ENCODE measurements at places on chromosomes 13 and 19.

- DNase-seq, result peak; percentile 78
Observed at GRCh38 chr13:76980075-76980718, 11.7 kb upstream of the CLN5 start.

- DNase-seq, result no peak
Observed at GRCh38 chr19:53870485-53870844, 2.8 kb downstream of the MYADM start.

DNA sequence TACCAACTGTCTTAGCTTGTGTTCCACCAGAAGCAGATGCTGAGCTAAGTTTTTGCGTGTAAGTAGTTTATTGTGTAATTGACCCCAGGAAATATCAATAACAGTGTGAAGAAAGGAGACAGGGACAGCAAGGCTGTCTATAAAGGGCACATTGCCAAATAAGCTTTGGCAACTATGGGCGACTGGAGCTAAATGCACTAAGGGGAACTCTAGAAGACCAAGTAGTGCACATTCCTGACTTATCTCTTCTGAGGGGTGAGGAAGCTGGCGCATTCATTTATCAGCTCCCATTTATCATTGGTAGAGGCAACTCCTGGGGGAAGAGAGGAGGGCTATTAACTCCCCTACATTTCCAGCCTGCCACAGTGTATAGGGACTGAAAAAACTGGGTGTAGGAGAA is 135.0 kb downstream of the DLEU7 start:
- DNase-seq, result no peak

DNA sequence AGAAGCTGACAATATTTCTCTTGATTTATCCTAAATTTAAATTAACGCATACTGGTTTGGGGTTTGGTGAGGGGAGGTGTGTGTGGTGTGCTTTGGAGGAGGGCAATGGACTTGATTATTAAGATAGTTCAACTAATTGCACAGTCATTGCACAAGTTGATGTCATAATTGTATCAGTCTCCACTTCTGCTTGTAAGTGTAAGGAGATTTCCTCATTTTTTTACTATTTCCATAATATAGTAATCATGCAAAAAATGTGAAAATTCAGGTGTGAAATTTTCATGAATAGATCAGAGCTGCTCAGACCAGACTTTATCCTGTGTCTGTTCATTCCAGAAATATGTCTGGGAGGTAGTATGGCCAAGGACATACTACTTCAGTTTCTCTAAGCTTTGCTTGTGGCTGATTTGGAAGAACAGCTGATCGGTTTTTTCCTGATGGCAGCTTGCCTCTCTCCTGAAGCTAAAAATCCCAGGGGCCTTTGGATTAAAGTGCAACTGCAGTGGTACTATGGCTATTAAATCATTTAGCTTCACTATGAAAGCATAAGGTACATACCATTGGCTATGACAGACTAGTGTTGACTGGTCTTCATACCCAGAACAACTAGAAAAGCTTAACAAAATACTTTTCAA is 201.8 kb upstream of the MIR17HG start:
- no peak for DNase-seq

GRCh38 chr19:49749771-49750170 is 13.3 kb downstream of the TSKS start:
- DNase-seq, result no peak

DNA sequence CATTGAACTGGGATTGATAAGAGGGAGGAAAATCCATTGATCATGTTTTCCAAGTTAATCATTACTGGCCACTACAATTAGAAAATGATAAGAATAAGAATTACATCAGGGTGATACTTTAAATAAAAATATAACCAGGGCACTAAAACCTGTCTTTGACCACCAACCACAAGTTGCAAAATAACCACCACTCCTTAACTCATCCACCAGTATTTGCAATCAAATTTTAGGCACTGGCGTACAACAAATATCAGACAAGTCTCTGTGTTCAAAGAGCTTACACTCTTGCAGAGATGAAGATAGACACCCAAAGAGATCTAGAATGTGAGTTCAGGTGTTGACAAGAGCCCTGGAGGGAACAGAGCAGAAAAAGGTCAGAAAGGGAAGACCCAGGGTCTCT is 514 bp downstream of the CEACAM3 start:
- no peak for DNase-seq

DNA sequence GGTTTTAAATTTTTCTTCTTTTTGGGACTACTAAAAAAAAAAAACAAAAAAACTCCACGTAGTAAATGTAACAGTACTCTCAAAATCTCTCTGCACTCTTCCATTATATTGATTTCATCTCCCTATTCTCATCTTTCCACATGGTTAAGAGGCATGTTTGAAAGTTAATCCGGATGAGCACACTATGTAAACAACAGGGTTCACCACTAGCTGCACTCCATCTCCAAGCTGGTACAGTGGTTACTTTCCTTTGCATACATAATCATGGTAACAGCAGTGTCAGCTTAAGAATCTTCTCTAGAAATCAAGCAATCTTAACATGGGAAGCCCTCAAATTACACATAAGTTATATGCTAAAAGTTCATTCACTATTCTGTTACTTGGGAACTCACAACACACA is 92.6 kb downstream of the MIPEP start:
- no peak for DNase-seq

DNA sequence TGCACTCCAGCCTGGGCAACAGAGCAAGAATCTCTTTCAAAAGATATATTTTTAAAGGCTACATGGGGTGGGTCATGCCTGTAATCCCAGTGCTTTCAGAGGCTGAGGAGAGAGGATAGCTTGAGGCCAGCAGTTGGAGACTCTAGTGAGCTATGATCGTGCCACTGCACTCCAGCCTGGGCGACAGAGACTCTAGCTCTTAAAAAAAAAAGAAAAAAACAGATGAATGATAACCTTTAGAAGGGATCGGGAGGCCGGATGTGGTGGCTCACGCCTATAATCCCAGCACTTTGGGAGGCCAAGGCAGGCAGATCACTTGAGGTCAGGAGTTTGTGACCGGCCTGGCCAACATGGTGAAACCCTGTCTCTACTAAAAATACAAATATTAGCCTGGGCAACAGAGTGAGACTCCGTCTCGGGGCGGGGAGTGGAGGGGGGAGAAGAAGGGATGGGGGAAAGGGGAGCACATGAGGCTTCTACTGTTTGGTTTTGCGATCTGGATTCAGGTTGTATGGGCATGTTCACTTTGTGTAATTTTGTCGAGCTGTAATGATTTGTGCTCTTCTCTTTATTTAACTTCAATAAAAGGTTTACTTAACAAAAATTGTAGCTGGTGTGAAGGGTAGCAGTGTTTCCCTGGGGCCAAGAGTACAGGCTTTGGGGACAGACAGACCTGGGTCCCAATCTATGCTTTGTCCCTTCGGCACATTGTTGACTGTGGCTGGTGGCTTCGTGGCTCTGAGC is 1.1 kb upstream of the PSMC4 start:
- no peak for DNase-seq

DNA sequence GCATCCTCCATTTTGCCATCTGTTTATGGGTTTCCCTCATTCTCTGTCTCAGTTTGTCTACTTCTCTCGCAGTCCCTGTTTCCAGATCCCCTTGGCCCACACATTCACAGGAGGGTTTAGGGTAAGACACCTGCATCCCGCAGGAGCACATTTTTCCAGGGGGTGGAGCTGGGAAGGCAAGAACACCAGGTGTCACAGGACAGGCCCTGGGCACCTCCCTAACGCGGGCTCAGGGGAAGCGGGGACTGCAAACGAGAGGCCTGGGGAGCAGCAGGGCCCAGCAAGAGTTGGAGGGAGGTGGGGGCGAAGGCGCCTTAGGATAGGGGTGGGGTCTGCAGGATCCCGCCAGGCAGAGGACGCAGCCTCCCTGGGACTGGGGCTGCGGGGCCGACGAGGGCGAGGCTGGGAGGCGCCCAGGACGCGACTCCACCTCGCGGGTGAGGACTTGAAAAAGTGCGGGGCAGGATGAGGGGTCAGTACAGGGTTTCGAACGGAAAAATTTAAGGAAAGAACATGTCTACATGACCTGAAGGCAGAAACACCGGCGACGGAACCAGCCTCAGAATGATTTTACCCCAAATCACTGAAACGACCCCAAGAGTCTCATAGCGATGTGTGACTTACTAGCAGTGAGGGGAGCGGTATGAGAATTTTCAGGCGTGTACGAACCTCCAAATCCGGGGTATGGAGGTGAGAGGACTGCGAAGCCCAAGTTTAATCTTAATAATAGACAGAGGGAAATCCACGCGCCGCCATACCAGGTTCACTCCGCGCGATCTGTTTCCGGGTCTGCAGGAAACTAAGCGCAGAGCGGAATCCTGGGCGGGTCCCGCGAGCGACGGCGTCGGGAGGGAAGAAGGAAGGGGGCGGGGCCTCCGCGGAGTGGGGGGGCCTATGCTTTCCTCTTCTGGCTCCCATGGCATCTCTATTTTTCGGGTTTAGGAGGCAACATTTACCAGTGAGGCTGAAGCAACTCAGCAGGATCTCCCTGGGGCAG is 7.1 kb upstream of the ERVV-2 start:
- DNase-seq, result no peak

GRCh38 chr19:33659835-33660234 is 38.1 kb downstream of the CHST8 start:
- no peak for DNase-seq

DNA sequence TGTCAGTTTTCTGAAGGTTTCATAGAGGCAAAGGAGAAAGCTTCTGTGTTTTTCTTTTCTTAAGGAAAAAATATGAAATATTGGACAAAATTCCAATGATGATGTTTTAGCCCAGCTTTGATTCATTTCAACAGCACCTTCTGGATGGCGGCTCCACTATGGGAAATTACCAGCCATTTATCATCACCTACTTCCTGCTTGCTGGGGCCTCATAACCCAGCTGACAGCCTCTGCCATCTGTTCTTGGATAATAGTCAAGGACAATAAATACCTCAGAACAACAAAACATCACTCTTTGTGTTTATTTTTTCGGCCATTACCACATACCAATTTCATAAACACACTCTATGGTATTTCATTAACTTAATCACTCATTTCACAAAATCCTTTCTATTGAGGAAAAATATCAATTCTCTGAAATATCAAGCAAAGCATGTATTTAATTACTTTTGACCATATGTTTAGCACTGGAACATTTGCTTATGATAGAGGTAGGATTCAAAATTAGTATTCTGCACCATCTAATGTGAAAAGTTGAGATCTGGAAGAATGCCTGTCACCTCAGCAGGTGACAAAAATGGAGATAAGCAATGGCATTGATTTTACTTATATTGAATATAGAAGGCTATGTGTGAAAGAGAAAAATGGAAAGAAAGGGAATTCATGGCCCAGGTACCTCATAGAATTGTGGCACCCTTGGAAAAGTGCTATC is 629.7 kb downstream of the LIG4 start:
- DNase-seq, result no peak

DNA sequence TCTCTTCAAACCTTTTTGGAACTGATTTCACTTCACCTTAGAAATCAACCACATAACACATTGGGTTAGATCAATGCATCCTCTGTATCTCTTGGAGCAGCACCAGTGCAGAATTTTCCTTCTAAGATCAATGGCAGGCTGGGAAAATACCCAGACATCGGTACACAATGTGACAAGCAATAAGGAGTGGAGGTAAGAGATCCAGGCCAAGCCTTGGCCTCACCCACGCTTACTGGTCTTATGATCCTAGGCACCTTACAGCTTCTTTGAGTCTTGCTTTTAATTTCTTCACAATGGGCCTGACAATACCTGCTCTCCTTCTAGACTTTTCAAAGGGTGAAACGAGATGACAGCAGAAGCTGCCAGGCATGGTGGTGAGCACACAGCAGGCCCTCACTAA is 232.0 kb downstream of the LACC1 start:
- DNase-seq, result no peak

DNA sequence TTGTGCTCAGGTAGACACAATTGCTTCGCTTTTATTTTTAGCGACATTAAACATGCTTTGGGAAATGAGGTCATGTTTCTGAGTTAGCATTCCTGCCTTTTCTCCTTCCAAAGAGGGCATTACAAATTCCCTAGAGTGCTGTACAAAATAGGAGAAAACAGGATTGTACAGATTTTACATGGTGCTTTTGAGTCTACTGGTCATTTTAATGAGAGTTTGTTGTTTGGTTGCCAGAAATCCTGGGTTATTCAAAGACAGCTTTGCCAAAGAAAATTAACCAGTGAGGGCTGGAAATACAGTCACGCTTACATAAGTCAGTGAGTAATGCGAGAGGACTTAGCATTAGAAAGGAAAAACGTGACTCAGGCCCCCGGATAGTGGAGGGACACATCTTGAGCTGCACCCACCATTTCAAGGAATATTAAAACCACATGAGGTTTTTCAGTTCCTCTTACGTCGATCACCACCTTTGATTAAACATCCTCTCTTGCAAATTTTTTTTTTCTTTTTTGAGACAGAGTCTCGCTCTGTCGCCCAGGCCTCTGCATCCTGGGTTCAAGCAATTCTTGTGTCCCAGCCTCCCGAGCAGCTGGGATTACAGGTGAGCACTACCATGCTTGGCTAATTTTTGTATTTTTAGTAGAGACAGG is 55.4 kb downstream of the SACS start:
- DNase-seq, result no peak

- no peak for DNase-seq
Observed at GRCh38 chr13:103272770-103273169, 206.6 kb upstream of the SLC10A2 start.

DNA sequence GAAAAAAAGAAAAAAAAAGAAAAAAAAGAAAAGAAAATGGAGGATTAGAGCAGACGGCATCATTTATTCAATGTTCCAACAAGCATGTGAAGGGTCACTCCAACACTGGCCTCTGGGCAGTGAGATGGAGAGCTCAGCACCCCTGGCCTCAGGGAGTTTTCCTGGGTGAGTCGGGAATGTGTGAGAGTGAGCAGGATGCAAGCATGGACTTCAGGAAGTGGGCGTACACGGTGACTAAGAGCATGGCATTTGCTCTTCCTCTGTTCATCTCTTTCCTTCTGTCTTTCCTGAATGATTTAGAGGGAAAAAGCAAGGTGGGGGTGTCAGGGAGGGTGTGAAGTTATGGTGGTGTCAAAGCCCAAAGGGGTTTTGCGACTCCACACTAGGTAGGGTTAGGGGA is 682 bp upstream of the CABP5 start:
- no peak for DNase-seq

DNA sequence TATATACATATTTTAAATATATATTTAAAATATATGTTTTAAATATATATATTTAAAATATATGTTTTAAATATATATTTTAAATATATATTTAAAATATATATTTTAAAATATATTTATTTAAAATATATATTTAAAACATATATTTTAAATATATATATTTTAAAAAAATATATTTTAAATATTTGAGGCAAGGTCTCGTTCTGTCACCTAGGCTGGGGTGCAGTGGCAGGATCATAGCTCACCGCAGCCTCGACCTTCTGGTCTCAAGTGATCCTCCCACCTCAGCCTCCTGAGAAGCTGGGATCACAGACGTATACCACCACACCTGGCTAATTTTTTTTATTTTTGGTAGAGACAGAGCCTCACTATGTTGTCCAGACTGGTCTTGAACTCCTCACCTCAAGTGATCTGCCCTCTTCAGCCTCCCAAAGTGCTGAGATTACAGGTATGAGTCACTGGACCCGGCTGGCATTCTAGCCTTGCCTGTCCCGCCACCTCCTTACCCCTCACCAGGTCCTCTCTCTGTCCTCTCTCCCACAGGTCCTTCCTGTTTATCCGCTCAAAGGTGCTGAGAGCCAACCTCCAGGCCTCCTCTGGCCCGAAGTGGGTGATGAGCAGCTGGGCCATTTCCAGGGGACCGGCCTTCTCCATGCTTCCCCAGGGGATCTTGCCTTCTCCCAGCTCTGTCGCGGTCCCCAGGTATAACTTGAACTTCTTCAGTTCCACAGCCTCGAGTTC is 564 bp downstream of the NLRP12 start:
- DNase-seq, result no peak

GRCh38 chr19:55986487-55986886 is at the start of gene NLRP5:
Gene NLRP5 (plus strand): TSS chr19:55986775.
- no peak for DNase-seq

GRCh38 chr13:102904408-102904862 is 58.6 kb downstream of the ERCC5 start:
- DNase-seq, result no peak
